NCI-H2081 treated with DMSO at 0.1 percent for 48 hours (cell line): ENCODE measurements at places on chromosomes 16 and 17.

GRCh38 chr16:88618182-88618955 lies 20.0 kb upstream of the IL17C start:
- DNase-seq = no peak

- DNase-seq = no peak
These were observed 46.2 kb downstream of the ZFPM1 start for GRCh38 chr16:88499292-88499691.

- DNase-seq = no peak
These were observed 64.5 kb downstream of the TANGO6 start for GRCh38 chr16:68907781-68908181.

DNA sequence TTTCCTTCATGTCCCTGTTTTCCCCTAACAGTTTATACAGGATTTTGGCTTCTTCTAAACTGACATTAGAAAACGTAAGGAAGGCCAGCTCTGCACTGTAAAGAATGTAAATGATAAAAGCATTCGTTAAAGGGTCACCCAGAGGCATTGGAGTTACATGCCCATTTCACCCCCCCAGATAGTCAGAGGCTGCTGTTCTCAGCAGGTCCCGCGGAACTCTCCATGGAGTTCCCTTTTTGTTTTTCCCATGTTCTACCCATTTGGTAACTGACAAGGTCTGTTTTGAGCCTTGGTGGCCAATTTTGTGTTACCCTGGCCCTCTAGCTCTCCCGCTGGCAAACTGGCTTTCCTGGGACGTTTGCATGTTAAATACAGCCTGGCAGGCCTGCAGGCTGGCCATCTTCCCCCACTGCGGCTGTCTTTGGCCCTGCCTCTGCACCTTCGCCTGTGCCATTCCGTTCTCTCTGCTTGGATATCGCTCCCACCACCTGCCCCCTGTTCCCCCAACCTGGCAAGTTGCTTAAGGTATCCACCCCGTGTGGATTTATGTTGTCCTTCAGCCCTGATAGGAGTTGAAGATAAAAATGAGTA lies 49.7 kb downstream of the EPN2 start:
- DNase-seq = no peak

DNA sequence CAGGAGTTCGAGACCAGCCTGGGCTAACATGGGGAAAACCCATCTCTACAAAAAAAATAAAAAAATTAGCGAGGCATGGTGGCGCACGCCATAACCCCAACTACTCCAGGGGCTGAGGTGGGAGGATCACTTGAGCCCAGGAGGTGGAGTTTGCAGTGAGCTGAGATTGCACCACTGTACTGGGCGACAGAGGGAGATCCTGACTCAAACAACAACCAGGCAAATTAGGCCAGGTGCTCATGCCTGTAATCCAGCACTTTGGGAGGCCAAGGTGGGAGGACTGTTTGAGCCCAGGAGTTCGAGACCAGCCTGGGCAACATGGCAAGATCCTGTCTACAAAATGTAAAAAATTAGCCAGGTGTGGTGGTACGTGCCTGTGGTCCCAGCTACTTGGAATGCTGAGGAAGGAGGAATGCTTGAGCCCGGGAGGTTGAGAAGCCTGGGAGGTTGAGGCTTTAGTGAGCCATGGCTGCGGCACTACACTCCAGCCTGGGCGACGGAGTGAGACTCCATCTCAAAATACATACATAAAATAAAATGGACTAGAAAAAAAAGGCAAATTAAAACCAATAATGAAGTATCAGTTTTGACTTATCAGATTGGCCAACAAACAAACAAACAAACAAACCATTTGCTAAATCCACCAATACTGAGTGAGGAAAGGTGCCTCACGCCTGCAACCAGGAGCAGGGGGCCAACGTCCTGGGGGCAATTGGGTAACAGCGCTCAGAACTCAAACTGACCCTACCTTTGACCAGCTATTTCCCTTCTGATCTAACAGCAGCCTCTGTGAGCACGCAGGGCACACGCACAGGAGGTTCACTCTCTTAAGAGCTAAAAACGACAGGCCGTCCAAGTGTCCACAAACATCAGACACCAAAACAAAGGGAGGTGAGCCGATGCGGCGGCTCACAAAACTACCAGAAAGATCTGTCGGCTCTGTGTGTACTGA lies 19.4 kb upstream of the FASN start:
- DNase-seq = no peak

DNA sequence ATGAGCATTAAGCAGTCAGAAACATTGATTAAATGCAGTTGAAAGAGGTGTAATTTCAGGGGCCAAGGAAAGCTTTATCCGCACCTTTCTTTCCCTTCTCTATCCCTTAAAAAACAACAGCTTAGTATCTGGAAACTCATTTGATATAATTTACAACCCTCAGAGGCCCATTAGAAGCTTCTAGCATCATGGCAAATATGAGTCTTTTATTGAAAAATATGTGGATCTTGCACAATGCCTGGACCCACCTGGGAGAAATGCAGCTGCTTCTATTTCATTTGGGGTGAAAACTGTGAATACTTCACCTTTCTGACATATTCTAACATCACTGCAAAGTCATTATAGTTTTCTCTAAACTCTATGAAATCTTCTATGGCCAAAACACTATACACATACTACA lies 492.2 kb upstream of the PSMD7 start:
- DNase-seq = no peak

GRCh38 chr17:6303664-6304063 lies 131.3 kb downstream of the AIPL1 start:
- no peak for DNase-seq

- DNase-seq = no peak
These were observed 35.9 kb downstream of the HSBP1 start for GRCh38 chr16:83843657-83844056.

DNA sequence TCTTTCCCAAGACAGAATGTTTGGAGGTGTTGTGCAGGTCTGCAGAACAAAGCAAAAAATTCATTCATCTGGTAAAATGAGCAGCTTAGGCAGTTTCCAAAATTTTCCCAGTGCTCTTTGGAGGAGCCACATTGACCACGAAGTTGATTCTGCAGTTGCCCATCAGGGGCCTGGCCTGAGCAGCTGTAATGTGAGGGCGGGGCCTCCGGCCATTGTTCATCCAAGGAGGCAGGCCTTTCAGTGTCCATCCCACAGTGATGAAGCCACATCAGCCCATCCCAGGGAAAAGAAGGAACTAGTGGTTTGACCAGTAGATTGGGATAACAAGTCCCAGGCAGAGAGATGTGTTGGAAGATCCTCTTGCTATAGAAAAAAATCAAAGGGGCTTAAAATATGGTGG lies 10.1 kb downstream of the UBFD1 start:
- no peak for DNase-seq

DNA sequence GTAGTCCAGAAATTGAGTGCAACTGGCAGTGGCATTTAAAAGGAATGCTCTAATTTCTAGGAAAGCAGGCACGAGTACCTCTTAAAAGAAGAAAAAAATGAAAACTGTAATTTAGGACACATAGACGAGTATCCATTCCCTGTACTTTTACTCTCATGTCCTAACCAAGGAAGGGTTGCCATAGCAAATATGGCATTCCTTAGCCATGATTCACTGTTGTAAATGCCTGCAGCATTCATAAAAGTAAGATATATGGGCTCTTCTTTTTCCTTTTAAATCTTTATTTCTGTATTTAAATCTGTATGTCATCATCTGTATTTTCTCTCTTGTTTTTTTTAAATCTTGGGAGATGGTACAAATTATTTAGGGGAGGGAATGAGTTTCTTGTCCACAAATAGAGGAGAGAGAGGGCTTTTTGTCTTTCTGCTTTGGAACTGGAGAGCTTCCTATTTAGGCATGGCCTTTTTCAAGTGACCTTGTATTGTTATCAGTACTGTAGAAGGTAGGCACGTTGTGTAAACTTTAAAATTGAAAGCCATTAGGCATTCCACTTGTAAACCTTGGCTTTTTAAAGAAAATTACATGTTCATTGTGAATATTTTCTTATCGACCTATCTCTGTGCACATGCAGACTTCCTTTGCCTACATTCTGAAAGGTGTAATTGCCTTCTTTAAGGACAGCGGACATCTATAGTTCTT lies 50.0 kb downstream of the TENT4B start:
- no peak for DNase-seq
